Activated T-cell treated with anti-CD3 and anti-CD28 coated beads for 24 hours (primary cell): ENCODE measurements at places on chromosomes 6 and 20.

DNA sequence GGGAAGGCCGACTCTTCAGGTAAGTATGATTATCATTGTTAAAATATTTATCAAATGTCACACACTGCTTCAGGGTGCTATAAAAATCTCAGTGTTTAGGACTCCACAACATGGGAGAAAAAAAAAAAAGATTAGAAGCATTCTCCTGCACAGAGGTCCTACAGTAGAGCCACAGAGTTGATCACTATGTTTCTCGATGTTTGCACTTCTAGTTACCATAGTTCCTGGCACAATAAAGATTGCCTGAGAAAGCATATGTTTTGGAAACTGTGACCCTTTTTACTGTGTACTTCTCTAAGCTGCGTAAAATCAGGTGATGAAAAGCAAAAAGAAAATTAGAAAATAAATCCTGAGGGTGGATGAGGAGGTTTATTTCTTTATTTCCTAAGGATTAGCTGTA is 269.9 kb upstream of the SYNCRIP start:
- no peak for DNase-seq

- DNase-seq: no peak
Observed at GRCh38 chr6:168667428-168667805, 226.4 kb downstream of the SMOC2 start.

GRCh38 chr6:163232015-163232523 is 182.4 kb upstream of the QKI start:
- DNase-seq: no peak

GRCh38 chr6:116246089-116246488 is 7.8 kb downstream of the TSPYL4 start:
- DNase-seq: no peak

DNA sequence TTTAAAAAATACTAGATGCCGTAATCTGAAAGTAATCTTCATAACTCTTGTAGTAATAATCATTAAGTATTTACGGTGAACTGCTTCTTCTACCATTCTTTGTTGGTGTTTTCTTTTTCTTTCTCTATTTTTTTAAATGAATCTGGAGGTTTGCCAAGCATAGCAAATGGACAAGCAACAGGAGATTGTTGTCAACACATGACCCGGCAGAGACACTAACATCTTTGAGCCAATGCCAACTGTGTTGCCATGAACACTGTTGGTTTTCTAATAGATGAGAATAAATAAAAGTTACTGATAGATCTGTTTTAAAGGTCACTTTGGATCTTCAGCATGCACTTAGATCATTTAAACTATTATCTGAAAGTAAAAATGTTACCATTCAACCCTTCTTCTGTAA is 523.6 kb upstream of the EYS start:
- no peak for DNase-seq

DNA sequence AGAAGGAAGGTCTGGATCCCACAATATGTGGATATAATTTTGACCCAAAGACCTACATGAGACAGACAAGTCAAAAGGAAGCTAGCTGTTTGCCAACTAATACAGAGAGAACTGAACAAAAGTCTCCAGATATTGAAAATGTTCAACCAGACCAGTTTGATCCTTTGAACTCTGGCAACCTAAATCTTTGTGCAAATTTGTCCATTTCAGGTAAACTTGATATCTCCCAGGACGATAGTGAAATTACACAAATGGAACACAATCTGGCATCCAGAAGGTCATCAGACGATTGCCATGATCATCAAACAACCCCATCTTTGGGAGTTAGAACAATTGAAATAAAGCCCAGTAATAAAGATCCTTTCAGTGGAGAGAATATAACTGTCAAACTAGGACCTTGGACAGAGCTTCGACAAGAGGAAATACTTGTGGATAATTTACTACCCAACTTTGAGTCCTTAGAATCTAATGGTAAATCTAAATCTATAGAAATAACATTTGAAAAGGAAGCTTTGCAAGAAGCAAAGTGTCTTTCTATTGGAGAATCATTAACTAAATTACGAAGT is 41.9 kb upstream of the SDHAF4 start:
- no peak for DNase-seq

DNA sequence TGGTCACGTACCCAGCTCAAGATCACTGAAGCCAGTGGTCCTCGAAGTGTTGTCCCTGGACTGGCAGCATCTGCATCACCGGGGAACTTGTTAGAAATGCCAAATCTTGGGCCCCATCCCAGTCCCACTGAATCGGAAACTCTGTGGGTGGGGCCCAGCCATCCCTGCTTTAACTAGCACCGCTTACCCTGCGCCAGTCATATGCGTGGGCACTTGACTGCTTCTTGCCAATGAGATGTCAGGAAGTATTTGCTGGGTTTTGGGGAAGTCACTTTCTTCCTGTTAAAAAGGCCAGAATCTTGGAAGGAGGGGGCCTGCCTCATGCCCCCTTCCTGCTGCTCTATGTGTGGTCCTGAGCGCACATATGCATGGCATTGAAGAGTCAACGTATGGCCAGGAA is 11.7 kb upstream of the SULF2 start:
- no peak for DNase-seq

DNA sequence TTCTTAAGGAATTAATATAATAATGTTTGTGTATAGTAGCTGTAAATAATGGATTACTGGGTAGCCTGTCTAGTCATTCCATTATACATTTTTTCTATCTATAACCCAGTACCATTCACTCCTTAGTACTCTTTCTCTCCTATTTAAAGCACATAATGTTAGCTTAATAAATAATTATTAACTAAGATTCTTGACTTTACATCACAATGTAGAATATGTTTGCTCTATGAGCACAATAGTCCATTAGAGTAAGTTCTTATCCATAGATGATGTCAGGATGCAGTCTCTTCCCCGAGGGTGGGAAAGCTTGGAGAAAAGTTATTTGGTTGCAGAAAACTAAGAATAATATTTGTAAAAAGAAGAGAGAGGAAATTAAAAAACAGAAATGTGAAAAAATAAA is 226.4 kb upstream of the EYS start:
- no peak for DNase-seq

DNA sequence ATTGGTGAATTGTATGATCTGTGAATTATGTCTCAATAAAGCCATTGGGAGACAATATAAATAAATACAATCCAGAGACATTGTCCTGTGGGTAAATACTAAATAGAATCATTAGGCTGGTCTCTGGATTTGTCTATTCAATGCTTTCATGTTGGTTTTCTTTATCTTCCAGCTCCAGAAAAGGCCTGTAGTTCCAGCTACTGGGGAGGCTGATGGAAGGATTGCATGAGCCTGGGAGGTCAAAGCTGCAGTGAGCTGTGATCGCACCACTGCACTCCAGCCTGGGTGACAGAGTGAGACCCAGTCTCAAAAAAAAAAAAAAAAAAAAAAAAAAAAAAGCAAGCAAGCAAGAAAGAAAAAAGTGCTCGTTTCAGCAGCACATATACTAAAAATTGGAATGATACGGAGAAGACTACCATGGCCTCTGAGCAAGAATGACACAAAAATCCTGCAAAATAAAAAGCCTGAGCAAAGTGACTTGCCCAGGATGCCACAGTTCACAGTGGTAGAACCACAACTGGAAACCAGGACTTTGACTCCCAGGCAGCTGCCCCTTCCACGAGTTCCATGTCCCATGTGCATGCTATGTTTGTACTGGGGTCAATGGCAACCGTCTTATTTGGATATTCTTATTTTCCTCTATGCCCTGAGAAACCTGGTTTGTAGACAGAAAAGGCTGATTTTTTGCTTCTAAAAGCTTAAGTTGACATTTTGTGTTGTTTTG is 33.6 kb upstream of the GMPR start:
- DNase-seq: no peak

DNA sequence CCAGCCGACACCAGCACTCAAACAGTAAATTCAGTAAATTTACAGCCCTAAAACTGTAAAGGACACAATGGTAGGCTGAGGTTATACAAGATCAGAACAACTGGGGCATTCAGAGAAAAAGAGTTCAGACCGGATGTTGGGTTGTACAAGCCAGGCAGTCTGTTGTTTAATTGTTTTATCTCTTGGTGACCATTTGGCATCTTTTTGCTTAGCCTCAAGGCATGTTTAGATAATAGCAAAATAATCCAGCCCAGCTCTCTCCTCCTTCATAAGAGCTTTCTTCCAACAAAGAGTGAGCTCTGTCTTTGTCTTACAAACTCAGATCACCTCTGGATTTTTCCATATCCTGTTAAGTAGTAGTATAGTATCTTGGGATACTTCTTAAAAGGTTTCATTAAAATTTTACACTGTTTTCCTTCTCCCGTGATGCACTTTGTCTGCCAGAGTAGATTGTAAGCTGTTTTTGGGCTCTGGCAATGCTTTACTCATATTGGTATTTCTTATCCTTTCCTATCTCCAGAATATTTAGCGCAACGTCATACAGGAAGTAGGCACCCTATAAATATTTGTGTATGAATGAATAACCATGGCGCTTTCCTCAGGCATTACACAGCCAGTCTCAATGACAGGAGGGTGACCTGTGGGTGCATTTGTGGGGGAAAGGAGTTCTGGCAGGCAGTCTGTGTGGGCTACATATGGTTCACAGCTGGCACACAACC is 35.6 kb upstream of the TRAM2 start:
- DNase-seq: no peak
